ENCODE measurements at places on chromosomes 4 and X.

- DNase-seq = no peak
Observed at GRCh38 chrX:153784325-153784967, 3.6 kb downstream of the SRPK3 start.

GRCh38 chr4:125440814-125441213 is 126.1 kb downstream of the FAT4 start:
- no peak for DNase-seq

DNA sequence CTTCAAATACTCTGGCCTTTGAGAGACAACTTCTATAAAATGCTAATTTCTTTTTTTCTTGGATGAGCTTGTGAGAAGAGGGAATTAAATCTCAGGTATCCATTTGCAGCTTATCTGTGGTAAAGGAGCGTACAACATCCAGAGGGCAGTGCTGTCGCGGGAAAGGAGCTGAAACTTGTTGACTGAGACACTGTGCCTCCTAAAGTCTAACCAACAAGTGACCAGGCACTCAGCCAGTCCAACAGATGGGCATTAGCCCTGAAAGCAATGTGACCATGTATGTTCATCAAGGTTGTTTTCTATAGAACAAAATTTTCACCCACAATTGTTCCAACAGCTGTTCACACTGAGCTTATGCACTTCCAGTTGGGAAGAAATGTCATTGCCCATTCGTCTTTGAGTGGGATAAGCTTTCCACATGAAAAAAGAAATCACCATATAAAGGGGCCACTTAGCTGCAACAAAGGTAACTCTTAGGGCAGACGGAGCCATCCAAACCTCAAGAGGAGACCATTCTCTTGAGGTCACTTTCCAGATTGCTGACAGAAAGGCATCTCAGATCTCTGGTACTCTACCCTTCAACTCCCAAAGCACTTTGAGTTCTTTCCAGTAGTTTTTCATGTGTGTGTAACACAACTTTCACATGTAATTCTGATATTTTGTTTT is 244.8 kb upstream of the NEIL3 start:
- DNase-seq = no peak

DNA sequence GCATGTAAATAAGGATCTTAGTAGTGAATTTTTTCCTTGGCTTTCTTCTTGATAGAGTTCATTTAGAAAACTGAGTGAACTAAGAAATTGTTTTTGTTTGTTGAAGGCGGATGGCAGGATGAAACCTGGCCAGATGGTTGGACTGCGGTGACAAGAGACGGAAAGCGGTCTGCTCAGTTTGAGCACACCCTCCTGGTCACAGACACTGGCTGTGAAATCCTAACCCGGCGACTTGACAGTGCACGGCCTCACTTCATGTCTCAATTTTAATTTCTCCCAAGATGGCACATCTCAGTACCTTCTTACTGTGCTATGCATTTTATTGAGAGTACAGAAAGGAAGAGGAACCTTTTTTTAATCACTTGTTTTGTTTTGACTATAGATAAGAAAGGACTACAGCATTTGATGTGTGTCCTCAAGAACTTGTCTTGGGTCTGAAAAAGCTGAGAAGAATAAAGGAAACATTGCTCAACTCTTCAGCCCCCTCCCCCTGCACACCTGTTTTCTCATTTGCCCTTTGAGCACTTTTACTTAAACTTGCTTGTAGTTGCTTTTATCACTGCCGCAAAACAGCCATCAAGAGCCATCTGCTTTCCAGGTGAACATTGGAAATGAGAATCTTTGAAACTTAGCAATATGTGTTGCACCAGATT is 27.4 kb downstream of the ADH5 start:
- DNase-seq = no peak

DNA sequence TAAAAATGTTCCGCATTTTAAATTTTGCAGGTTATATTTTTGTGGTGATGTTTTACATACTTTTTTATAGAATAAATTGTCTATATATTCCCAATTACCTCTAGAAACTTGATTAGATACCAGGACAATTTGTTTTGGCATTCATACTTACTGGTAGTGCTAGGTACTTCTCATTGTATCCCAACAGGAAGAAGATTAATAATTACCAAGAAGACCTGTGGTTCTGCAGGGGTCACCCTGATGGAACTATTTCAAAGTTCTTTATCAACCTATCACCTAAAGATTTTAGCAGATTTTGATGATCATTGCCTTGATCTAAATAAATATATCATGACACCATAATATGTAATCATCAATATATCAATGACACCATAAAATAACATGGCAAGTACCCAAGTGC is 22.5 kb upstream of the FAM9A start:
- no peak for DNase-seq

DNA sequence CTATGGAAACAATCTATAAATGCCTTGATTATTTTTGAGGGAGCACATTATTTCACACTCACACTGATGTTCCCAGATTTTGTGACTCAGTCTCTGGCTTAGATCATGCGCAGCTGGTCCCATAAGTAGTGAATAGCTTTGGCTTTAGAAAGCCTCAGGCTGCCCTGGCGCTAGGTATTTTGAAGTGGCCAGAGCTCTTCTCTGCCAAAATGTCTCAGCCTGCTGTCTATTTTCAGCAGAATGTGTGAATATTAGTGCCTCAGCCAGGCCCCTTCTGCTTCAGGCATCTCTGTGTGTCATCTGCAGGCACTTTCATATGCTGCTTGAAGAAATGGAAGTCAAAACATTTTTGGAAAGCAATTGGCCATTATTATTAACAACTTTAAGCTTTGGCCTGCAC is 931.0 kb upstream of the INTU start:
- no peak for DNase-seq

DNA sequence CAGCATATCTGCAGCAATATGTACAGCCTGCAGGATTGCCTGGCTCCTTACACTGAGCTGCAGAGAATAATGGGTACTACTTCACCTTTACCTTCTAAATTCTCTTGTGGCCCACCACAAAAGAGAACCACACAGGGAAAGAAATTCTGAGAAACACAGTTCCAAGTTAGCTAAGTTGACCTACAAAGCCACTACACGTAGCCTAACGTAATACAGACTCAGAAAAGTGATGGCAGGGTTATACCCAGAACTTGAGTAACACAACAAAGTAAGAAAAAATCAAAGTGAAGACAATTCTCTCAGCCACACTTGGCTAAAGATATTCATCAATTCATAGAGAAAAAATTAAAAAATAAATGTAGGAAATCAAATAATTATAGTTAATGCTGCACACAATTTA is 26.4 kb upstream of the SRPX start:
- no peak for DNase-seq

GRCh38 chr4:169612871-169613859 is 782 bp upstream of the NEK1 start:
- peak; percentile 80 for DNase-seq

GRCh38 chrX:57172544-57172943 is 35.3 kb upstream of the SPIN2A start:
- DNase-seq = no peak

DNA sequence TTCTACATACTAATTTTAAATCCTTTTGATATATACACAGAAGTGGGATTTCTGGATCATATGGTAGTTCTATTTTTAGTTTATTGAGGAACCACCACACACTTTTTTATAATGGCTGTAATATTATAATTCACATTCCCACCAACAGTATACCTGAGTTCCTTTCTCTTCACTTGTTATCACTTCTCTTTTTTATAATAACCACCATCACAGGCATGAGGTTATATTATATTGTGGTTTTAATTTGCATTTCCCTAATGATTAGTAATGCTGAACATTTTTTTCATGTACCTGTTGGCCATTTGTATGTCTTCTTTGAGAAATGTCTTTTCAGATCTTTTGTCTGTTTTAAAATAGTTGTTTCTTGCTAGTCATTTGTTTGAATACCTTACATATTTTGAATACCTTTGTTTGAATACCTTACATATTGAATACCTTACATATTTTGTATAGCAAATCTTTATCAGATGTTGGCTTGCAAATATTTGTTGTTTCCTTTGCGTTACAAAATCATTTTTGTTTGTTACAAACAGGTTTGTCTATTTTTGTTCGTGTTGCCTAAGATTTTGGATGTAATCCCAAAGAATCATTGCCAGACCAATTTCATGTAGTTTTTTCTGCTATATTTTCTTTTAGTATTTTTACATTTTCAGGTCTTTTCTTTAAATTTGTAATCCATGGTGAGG is 198.5 kb upstream of the KLF8 start:
- no peak for DNase-seq

DNA sequence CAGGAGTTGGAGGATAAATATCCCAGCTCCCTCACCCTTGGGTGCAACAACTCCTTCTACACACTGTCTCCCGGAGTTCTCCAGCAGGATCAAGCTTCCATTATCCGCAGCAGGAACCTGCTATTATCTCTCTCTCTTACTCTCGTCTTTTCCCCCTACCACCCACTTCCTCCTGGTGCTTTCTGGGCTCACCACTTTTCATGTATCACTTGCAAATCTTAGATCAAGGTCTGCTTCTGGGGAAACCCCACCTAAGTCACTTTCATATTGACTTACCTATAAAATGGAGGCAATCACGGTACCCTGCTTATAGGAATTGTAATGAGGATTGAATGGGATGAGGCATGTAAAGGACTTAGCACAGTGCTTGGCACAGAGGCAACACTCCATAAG is 589.5 kb downstream of the BCOR start:
- no peak for DNase-seq

GRCh38 chr4:145912376-145912775 is 26.2 kb downstream of the ZNF827 start:
- DNase-seq = no peak

DNA sequence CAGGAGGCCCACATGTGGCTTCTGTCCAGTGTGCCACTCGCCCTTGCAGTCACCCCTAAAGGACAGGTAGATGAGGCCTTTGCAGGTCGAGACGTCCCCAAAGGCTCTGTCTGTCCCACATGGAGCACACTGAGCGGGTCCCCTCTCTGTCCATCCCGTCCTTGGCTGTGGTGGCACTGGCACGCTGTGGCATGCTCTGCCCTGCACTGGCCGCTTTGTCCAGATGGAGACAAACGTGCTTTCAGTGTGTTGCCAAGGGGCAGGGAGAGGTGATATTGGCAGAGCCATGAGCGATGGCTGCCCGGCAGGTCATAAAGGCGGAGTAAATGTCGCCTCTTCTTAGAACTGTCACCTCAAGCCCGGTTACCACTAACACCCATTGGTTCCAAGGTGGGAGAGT is 86.9 kb upstream of the CLDN34 start:
- no peak for DNase-seq

GRCh38 chr4:146190456-146190855 is 14.9 kb downstream of the LSM6 start:
- no peak for DNase-seq

DNA sequence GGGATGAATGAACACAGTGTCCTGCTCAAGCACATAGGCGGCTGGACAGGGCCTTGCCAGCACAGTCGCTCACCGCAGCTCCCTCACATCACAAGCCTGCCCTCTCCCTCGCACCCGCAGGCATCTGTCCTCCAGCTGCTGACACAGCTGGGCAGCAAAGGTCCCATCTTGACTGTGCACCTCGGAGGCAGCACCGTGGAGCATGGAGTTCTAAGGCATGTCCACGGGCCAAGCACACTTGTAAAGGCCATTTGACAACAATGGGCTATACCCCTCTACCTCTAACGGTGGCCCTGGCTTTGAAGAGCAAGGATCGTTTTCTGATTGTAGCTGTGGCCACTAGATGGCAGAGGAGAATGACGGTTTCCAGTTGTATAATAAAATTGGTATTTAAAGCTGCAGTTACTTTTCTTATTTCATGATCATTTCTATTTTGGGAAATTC is 53.8 kb downstream of the APLN start:
- no peak for DNase-seq

DNA sequence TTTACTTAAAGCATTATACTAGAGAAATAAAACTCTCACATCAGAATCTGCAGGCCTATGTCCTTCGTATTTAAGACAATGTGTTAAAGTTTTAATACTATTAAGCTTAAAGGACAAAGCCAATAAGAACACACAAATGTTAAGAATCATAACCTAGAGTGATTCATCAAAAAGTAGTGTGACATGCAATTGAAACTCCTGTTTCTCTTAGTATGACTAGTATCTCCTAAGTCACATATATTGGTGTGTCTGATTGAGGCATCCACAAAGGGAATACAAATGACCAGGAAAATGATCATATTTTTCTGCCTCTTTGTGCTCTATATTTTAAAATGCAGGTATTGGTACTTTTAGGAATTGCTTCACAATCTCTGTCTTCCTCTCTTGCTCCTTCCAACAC is 23.8 kb downstream of the GPRASP3 start:
- no peak for DNase-seq

- DNase-seq = no peak
Observed at GRCh38 chrX:3231766-3232165, 114.7 kb downstream of the MXRA5 start.

DNA sequence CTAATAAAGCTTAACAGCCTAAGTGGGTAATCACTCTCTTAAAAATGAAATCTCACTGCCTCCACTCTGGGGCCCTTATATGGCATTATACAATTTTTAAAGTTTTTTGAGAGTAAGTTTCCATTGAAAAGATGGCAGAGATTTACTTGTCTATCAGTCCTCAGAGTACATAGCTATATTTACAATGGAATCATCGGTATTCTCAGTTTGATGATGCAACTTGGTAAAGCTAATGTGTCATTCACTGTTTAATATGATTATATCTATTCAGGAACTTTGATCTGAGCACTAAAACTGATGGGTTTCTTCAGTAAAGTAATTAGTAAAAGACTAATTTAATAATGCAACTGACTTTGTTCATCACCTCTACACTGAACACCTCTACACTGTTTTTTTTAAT is 51.6 kb downstream of the CT47B1 start:
- no peak for DNase-seq

DNA sequence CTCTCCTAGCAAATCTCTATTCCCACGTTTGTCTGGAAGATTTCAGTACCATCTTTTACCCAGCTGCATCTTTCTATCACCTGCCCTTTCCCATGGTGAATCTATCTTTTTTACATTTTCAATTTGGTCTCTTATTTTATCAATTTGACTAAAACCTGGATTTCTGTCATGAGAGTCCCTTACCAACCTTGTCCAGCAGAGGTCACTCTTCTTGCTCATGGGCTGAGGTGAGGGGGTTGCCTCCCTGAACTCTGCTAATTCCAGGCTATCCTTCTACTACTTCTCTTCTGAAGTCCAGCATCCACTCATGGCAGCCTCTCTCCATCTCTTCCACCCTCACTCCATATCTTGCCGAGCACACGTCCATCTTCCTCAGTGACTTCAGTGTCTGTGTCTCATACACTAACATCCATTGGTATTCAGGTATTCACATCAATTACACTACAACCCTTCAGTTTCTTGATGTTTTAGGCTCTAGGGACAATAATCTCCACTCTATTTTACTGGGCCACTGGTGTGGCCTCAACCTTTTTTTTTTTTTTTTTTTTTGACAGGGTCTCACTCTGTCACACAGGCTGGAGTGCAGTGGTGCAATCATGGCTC is 17.8 kb upstream of the ZNF827 start:
- no peak for DNase-seq

- DNase-seq = no peak
Observed at GRCh38 chr4:148396986-148397673, 45.1 kb downstream of the NR3C2 start.

Measured in activated CD8-positive, alpha-beta memory T cell treated with anti-CD3 and anti-CD28 coated beads for 24 hours (primary cell).